Neural crest cell (in vitro differentiated cells): ENCODE measurements at places on chromosomes 16 and 17.

GRCh38 chr17:7632492-7632894 is 2.6 kb downstream of the SHBG start:
- DNase-seq: no peak

DNA sequence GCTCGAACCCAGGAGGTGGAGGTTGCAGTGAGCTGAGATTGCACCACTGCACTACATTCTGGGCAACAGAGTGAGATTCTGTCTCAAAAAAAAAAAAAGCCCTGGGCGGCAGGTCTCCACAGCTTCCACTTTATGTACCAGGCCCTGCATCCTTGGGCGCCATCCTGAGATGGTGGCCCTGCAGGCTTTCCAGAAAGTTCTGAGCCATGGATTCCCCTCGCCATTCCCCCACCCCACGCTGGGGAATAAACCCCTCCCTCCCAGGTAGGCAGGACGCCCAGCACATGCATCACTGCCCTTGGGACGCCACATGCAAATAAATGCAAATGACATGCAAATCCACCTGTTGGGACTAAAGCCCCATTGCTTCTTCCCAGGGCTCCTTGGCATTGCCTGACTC is 13.8 kb upstream of the ZNF469 start:
- DNase-seq: no peak

GRCh38 chr16:69707920-69708683 is 18.3 kb downstream of the NQO1 start:
- DNase-seq: no peak

GRCh38 chr16:24088767-24089166 is 167.4 kb upstream of the CACNG3 start:
- DNase-seq: no peak

DNA sequence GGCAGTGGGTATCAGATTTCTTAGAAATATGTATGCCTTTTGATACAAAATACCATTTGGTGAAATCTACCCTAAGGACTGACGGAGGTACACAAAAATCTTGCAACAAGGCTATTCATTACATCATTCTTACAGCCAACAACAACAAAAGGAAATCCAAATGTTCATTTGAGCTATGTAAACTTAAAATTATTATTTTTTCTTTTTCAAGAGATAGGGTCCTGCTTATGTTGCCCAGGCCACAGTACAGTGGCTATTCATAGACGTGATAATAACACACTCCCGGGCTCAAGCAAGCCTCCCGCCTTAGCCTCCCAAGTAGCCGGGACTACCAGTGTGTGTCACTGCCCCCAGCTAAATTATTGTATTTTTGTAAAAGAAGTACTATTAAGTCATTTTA is 9.0 kb downstream of the SRR start:
- no peak for DNase-seq

GRCh38 chr16:84448444-84448843 is 56.0 kb downstream of the MEAK7 start:
- DNase-seq: no peak

DNA sequence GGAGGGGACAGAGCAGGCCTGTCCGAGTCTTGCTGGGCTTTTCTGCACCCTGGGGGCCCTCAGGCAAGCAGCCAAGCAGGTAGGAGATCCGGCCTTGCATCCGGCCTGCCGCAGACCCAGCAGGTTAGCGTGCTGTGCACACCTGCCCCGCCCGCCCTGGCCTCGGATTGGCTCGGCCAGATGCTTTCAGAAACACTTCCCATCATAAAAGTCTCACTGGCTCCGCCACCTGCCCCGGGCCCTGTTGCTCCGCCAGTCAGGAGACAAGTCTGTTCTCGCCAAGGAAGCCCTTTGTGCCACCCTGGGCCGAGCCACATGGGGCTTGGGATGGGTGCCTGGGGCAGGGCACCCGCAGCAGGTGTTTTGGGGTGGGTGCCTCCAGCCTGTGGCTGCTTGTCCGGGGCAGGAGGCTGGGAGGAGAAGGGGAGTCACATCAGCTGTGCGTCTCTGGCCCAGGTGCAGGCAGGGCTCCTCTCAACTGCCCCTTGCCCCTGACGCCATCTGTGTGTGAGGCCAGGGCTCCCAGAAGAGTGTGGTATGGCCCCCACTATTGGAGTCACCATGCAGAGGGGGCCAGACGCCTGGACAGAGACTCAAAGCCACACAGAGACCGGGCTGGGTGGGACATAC is 228.2 kb upstream of the GSE1 start:
- no peak for DNase-seq

- no peak for DNase-seq
These were observed 129.5 kb downstream of the PRKCA start for GRCh38 chr17:66431910-66432309.

- no peak for DNase-seq
These were observed 347.3 kb downstream of the NPIPA8 start for GRCh38 chr16:17989255-17989654.

DNA sequence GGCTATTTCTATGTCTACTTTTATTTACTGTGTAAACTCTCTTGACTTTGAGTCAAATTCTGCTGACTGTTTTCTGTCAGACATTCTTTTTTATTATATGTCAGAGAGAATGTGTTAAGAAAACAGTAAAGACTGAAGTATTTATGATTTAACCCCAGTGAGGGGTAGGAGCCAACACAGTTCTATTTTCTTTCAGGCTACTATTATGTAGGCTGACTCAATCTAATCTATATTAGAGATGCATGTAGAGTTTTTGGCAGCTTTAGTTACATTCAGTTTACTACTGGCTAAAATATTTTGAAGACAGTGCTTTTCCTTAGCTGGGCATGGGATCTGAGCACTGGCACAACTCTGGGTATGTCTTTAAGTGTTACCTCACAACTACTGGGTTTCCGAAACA is 1108.0 kb downstream of the CDH11 start:
- DNase-seq: no peak

GRCh38 chr16:47611042-47611441 is 149.9 kb downstream of the PHKB start:
- no peak for DNase-seq

DNA sequence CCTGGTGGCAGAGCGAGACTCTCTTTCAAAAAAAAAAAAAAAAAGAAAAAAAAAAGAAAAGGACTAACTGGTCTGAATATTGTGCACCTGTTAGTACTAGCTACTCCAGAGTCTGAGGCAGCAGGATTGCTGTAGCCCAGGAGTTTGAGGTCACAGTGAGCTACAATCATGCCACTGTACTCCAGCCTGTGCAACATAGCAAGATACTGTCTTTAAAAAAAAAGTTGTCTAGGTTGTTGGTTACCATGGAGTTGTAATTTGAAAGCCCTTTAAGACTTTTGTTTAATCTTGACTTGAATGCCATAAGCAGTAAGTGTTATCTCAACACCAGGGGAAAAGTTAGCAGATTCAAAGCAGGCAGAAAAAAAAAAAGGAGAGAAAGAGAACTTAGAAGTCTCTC is 10.9 kb upstream of the C16orf54 start:
- DNase-seq: no peak

GRCh38 chr16:81366316-81366932 is 51.7 kb downstream of the GAN start:
- peak; percentile 18 for DNase-seq

DNA sequence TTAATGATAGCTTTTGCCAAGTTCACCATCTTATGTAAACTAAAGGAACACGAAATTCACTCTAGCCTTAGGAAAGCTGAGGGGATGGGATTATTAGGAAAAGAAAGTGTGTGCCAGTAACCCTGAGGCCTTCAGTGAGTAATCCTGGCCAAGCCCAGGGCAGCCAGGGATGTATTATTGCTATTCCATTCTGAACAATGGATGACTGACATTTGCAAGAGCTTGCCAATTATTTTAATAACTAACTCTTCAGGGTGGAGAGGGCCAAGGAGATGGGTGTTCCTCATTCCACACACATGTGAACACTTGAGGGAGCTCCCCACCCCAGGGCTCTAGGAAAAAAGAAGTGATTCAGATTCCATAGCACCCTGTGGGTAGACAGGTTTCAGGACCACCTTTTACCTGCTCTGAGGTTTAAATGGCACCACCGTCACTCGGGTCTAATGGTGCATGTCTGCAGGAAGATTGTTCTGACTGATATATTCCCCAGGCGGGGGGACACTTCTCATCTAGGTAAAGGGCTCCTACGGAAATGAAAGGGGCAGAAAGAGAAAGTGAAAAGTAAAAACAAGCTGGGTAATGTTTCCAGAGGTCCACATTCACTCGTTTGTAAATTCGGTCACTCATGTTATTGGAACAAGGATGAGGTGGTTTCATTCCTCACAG is 41.5 kb downstream of the TK2 start:
- no peak for DNase-seq

DNA sequence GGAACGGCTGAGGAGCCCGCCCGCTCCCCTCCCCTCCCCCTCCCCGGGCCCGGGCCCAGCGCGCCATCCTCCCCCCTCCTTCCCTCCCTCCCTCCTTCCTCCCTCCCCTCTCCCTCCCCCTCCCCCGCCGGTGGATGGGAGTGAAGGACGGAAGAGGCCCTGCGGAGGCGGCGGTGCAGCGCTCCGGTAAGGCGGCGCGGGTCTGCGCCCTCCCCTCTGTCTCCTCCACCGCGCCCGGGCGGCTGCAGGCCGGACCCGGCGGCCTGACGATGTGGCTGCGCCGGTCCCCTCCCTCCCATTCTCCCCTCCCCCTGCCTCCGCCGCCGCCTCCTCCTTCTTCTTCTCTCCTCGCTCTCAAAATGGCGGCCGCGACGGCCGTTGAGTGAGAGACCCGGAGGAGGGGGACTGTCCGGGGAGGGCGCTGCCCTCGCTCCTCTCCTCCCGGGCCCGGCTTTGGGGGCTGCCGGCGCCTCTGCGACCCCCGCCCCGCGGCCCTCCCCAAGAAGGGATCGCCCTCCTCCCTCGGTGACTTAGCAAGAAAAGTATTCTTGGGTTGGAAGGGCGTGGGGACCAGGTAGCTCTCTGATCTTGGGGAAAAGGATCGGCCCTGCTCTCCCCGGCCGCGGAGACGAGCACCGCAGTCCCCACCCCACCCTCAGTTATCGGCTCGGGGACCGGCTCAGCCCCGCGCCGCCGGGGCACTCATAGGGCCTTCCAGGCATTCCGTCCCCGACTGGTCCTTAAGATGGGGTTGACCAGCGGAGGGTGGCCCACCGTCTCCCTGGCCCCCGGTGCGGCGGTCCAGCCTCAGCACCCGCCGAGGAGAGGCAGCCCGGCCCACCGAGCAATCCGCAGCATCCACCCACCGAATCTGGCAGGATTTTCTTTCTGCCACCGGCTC is 617 bp downstream of the PAFAH1B1 start:
- DNase-seq: peak; percentile 72

DNA sequence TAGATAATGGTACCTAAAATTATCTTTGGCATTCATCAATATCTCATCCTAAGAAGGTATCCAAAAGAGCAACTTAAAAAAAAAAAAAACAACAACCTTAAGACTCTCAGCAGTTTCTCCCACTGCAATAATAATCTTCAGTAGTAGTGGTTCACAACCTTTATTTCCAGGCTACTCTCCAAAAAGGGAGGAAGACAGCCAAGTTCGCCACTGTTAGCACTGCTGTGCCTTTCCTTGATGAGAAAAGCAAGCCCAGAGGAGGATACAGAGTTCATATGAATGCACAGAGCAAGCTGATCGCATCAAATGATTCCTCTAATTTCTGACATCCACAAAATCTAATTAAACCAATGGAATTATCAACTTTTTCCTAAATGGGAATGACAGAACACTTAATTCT is 199.4 kb downstream of the AATF start:
- no peak for DNase-seq

- DNase-seq: no peak
These were observed 228.6 kb upstream of the CDH5 start for GRCh38 chr16:66137853-66138252.

DNA sequence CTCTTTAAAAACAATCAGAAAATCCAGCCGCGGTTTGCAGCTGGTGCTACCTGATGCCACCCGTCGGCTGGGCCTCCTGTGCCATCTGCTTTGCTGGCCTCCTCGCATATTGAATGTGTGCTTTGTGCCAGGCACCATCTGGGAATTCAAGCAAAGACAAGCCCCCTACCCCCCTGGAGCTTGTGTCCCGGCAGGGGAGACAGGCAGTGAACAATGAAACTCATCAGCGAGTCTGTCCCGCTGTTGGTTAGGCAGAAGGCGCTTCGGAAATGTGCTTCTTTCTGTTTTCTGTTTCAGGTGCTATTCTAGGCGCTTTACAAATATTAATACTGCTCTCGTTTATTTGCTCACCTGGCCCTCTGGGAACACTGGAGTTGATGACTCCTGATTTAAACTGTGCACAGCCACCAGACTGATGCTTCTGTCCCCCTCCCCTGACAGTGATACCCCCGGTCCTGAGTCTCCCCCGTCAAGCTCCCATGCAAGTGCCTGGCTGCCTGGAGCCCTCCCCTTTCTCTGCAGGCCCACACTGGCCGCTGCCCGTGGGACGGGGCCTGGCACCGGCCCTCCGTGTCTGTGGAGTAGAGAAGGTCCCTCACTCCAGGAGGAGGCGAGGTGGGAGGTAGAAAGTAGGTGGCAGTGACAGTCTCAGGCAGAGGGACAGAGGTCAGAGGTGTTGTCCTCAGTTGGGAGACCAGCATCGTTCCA is 126.1 kb upstream of the PLCG2 start:
- no peak for DNase-seq

GRCh38 chr16:81029930-81030604 is 5.6 kb upstream of the ATMIN start:
- no peak for DNase-seq

GRCh38 chr16:85234310-85235204 is 122.3 kb upstream of the CIBAR2 start:
- DNase-seq: peak; percentile 68

GRCh38 chr17:17062866-17063265 is 20.6 kb downstream of the MPRIP start:
- DNase-seq: no peak
